ENCODE measurements at places on chromosomes 1 and 21. TPM values are rescaled to one million over a fixed set of nuclear protein-coding genes. Genes with fewer than 3 reads are reported as not detected.

DNA sequence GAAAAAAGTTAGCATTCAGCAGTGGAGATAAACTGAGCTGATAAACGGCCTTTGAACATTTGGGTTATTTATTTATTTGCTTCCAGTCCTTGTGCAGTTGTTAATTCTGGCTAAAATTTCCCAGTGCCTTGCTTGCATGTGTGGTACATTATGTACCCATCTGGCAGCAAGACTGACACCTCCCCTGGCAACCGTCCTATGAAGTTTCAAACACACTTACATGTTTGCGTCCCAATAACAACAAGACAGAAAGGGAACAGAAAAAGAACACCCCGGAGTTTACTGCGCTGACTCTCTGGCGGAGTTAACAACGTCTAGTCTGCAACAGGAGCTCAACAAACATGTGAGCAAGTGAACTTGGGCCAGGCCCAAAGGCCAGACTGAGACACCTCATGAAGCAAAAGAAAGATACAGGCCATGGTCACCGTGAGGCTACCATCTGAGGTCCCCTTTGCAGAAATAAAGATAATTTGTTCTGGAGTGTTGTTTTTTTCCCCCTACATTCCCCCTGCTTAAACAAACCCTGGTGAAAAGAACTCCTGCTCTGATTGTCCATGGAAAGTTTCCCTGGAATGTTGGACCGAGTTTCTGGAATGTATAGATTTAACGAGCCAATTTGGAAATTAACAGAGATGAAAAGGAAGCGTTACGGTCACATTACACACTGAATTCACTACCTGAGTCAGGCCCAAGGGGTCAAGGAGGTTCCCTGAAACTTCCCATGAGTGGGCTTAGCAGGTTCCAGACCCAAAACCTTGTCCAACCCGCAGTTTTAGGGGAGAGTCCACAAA lies 33.4 kb downstream of the TRABD2B start:
- DNase-seq = peak; percentile 81
- no peaks in the 10 kb centered on the region for H3K36me3 ChIP-seq
- H3K4me3 ChIP-seq = no peak overlapping the region
- peaks cover 5% of the 10 kb centered on the region for H3K4me1 ChIP-seq

RAB42 gene
- total RNA-seq = 0.87 TPM

GRCh38 chr1:118483245-118484006 lies 298.4 kb upstream of the SPAG17 start:
- no peaks in the 10 kb centered on the region for H3K4me1 ChIP-seq
- no peaks in the 10 kb centered on the region for H3K27me3 ChIP-seq
- no peak for DNase-seq
- no peak overlapping the region for H3K27ac ChIP-seq
- no peaks in the 10 kb centered on the region for H3K36me3 ChIP-seq

SLFNL1 gene
- 1.1 TPM for total RNA-seq

Measured in gastrocnemius medialis (tissue), 4 donors.